ENCODE measurements at places on chromosomes 7 and 10.
A peak's percentile ranks its signal among the peaks of the same experiment; 100 is the strongest.

DNA sequence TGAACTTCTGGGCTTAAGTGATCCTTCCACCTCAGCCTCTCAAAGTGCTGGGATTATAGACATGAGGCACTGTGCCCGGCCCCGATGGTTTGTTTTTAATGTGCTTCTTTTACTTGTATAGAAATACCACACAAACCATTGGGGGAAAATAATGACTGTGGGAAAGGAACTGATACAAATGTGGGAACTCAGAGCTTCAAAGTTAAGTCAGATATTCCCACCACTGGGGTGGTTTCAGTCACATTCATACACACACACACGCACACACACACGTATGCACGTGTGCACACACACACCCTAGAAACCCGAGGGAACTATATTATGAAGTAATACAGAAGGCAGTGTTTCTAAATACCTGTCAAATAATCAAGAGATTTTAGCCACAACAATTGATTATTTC lies 17.0 kb downstream of the CPA4 start:
- no peak for DNase-seq

- DNase-seq, result no peak
Measured at GRCh38 chr10:129472696-129473555, 5.9 kb downstream of the MGMT start.

DNA sequence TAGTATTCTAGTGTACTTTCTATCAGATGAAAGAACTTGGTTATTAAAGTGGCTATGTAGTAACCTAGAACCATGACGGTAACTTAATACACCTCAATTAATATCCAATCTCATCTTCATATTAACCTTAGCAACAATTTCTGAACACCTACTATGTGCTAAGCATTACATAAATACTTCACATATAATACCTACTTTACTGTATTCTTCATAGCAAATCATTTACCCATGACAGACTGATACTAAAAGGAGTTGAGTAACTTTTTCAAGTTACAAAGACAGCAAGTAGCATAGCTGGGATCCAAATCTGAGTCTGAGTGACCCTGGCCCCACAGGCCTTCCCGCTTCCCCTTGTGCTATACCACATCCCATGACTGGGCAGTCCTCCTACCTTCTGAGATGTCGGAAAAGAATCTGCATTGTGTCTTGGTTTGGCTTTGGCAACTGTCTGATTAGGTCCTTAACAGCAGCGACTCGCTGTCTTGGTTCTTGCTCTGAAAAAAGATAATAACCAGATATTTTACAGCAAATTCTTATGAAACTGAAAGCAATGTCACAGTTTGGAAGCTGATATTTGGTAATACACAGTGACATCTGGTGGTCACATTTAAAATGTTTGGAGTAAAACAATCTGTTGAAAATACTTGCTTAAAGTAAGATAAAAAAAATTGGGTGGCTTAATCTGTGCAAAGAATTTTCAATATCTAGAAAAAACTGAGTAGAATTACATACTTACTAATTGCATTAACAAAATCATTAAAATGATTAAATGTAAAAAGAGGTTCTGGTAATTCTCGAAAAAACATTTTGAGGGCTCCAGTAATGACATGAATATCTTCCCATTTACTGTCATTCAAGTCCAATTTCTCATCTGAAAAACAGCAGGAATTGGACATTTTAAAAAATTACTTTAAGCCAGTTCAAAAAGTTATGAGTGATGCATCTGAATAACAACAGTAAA lies 120.1 kb downstream of the ARHGAP12 start:
- DNase-seq, result peak; percentile 66

DNA sequence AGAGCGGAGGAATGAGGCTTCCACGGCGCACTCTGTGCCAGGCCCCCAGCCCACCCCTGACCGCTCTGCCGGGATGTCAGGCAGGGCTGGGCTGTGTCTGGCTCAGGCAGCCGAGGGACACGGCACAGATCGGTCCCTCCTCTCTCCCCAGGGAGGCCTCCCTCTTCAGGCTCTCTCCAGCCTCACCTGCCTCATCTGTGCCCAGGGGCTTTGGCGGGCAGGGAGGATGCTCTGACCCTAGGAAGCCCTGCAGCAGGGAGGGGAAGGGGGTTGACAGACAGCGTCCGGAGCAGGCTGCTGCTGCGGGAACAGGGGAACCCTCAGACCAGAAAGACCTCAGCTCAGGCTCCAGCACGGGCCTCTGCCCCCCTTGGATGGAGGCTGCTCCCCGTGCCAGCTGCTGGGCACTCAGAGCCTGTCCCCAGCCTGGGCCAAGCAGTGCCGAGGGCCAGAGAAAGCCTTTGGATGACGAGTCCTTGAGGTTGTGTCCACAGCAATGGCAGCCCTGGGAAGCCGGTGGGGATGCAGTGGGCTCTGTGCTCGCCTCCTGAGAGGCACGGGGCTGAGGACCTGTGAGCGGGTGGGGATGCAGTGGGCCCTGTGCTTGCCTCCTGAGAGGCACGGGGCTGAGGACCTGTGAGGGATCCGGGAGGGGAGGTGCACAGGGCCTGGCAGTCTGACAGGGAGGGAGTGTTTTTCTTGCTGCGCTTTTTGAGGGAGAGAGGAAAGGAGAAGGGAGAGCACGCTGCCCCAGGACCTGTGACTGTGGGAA lies 66.9 kb downstream of the FOXL3 start:
- DNase-seq, result no peak

DNA sequence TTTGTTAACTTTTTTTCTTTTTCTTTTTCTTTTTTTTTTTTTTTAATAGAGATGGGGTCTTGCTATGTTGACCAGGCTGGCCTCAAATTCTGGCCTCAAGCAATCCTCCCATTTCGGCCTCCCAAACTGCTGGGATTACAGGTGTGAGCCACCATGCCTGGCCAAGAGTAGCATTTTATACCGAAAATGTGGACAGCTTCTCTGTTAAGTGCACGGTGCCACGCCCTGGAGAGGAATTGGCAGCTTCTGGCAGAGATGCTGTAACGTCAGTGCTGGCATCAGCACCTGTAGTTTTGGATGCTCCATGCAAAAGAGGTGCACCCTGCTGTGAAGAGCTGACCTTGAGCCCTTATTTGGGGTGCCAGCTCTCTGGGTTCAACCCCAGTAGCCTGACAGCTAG lies 18.2 kb downstream of the IL15RA start:
- no peak for DNase-seq

DNA sequence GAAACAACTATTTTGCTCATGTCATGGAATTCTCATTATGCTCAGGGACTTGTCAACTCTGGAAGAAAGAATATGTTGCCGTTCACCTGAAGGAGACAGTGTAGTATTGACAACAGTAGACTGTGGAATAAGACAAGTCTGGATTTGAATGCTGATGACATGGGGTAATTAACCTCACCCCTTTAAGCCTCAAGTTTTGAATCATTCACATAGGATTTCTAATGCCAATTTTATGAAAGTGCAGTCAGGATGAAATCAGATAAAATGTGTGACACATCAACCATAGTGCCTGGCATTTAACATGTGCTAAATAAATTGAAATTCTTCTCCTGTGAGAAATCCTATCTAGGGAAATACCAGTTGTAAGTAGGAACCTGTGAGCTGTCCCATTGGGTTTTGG lies 305.8 kb downstream of the KIF20B start:
- DNase-seq, result no peak

DNA sequence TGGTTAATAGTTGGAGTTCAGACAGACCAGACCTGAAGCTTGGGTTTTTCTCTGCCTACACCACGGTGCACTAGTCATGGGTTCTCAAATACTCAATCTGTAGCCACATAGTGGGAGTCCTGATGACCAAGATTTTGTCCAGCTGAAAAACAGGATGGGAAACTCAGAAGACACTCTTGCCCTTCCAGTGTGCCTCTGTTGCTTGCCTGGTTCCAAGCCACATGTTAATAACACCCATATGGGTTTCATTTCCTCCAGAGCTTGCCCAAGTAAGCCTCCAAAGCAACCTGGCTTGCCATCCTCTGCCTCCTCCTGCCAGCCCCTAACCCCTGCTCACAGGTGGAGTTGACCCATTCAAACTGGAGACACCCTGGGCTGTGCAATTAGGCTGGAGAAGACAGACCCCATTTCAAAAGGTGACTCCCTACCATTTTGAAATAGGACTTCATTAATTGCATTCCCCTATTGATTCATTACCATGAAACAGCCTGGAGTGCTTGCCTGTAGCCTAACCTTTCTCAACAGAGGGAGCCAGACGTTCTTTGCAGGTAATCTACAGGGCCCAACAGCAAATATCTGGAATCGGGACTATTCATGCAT lies 108.0 kb upstream of the HABP2 start:
- DNase-seq, result peak; percentile 64

- no peak for DNase-seq
Measured at GRCh38 chr10:17479822-17480221, 25.4 kb upstream of the ST8SIA6 start.

- DNase-seq, result no peak
Measured at GRCh38 chr10:51522858-51523257, 176.5 kb downstream of the CSTF2T start.

- peak; percentile 82 for DNase-seq
Measured at GRCh38 chr10:49407552-49408137, 11.8 kb upstream of the DRGX start.

DNA sequence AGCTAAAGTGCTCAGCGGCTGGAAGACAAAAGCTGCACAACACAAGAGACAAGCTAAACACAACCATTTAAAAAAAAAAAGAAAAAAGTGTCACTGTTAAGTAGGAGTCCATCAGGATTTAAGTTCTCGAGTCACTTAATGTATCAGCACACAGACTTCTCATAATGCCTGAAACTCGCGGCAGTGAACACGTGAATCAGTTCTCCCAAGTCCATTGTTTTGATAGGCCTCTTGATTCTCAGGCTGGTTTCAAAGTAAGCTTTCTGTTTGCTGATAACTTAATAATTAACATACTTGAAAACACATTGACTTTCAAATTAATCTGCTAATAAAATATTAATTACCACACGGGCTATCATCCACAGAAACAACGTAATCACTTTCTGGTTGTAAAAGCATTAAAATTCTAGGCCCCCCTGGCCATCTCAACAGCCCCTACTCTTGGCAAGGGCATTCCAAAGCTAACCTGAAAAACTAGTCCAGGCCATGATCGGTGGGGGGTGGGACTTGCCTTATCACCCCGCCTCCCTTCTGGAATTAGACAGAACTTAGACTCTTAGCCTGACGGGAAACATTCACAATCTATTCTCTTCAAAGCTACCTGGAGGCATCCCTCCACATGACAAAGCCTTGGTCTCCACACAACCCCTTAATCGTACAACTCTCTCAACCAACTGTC lies 129.0 kb downstream of the DIP2C start:
- no peak for DNase-seq

- peak; percentile 73 for DNase-seq
Measured at GRCh38 chr10:118035354-118036005, 11.3 kb downstream of the RAB11FIP2 start.

GRCh38 chr10:132176623-132177500 lies 9.9 kb upstream of the DPYSL4 start:
- DNase-seq, result no peak

GRCh38 chr7:27053153-27053552 lies 42.6 kb downstream of the HOXA1 start:
- DNase-seq, result no peak

GRCh38 chr7:149238051-149238450 lies 1.4 kb upstream of the ZNF212 start:
- no peak for DNase-seq

DNA sequence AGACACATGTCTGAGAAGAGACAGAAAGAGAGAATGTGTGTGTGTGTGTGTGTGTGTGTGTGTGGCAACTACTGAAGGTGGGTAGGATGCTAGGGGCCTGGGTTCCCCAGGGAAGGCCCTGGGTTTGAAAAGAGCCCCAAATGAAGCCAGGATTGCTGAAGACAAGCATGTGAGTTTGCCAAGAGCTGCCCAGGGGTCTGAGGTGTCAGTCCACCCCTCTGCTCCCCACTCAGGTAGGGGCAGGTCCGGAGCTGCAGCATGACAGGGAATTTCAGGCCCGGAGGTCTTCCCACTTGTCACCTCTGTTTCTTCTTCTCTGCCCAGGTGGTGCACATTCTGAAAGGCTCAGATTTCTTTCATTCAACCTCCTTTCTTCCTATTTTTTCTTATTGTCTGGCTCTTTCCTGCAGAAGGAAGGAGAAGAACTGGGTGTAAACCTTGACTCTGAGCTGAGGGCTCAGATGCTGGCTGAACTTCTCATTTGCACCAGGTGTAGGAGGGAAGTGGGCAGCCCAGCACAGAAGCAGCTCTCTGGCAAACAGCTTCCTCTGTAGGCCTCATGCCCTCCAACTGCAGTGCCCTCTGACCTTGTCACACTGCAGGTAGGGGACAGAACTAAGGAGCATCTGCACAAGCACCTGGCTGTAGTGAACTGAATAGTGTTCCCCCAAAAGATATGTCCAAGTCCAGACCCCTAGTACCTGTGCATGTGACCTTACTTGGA lies 79.6 kb upstream of the LRRC4 start:
- no peak for DNase-seq

DNA sequence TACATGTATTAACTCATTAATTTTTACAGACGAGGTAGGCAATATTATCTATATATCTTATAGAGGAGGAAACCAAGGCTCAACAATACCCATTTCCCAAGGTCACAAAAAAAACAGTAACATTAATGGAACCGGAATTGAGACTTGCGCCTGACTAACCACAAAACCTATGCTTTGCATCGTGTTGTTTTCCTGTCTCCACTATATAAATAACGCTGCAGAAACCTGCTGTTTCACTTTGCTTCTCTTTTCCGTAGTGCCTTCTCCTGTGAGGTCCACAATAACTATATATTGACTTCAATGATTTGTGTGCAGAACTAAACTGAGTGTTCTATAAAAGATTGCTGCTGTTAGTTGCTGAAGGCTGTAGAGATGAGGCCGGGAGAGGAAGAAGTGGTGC lies 97.7 kb upstream of the RPA3 start:
- DNase-seq, result no peak

- DNase-seq, result no peak
Measured at GRCh38 chr10:113305871-113306270, 247.0 kb upstream of the HABP2 start.

DNA sequence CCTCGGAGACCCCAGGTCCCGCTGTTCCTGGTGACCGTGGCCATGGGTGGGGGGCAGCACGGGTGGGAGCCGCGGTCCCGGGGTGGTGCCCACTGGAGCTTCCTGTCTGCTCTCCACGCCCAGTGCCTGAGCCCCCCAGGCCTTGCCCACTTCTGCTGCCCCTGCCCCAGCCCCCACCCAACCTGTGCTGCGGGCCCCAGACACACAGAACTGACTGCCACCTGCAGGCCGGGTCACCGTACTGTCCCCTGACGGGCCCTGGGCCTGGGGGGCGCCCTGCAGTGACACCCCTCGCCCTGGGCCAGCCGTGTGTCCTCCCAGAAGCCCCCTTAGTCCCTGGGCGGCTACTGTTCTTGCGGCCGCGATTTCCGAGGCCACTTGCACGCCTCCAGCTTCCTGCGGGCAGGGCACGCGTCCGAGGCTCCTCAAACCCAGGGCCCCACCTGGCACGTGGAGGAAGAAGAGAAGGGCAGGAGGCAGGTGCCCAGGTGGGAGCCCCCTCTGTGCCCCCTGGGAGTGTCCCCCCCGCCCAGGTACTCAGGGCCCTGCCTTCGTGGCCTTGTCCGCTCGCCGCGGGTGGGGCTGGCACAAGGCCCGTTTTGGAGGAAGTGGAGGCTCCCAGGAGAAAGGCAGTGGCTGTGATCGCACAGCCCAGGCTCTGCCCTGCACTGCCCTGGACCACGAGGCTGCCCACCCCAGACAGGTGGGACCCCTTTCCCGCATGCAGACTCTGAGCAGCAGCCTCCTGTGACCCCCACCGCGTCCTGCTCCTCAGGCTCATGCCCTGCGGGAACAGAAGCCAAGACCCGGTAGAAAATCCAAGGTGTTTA lies 10.4 kb downstream of the TMEM184A start:
- no peak for DNase-seq
